AG08395 (cell line): ENCODE measurements at places on chromosomes 6 and 20.

DNA sequence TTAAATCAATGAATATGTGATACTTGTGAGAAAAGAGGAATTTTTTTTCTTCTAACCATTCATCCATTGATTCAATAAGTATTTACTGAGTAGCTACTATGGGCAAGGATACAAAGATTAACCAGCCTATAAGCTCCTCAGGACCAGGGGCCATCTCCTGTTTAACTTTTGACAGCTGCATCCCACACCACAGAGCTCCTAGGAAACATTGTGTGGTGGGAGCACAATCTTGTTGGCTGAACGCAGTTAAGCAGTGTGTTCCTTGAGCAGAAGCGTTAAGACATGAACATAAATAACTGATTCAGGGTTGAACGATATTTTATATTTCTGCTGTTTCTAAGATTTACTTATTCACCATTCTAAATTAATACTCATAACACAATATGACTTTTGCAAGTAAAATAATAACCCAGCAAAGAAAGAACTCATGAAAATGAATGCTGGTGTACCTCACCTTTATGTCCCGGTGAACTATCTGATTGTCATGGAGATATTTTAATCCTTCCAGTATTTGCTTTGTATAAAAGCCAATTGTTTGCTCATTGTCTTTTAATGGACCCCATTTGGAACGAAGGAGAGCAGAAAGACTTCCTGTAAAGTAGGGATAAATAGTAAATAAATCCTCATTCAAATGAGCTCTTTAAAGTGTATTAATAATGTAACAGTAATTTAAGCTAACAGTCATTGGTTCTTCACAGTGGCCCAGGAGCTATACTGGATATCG, 62.6 kb upstream of the MAP7 start:
- no peak for DNase-seq

DNA sequence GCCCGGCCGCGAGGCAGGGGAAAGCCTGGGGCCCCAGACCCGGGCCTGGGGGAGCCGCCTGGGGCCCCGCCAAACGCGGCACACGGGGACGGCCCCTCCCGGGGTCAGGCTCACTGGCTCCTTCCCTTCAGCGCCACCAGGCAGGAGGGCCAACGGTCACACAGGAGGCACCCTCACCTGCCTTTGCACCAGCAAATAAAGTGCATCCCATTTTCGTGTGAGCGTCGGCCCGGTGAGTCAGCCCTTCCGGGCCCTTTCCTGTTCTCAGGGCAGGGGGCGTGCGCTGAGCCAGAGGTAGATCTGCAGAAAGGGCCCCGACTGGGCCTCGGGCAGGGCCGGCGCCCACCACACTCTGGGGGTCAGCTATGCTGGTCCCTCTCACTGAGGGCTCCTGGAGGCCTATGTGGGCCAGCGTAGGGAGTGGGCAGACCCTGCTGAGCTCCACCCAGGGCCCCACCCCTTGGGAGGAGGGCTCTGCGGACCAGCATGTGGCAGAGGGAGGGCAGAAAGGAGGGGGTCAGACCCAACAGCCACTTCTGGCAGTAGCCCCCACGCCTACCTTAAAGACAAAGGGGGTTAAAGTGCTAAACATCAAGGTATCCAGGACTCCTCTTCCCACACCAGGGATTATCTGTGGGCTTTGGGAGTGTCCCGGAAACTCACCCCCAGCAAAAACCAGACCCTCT, 931 bp upstream of the UCKL1 start:
- peak; percentile 67 for DNase-seq

DNA sequence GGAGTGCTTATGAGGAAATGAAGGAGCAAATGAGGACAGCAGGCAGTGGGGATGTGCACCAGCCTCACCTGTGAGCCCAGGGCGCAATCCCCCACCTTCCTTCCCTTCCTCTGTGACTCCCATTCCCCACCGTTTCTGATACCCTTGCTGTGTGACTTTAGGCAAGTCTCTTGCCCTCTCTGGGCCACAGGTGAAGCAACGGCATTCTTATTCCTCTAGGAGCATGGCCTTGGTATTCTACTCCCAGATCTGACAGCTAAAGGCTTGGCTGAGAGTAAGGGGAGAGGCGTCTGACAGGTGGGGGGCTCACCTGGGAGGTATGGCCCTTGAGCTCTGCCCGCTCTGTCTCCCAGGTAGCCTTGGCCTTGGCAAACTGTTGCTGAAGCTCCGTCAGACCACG, 30.9 kb upstream of the DSN1 start:
- no peak for DNase-seq

GRCh38 chr20:2293971-2294370, 1.8 kb upstream of the TGM3 start:
- DNase-seq: no peak

- DNase-seq: no peak
Measured at GRCh38 chr6:46002264-46002663, 13.4 kb downstream of the CLIC5 start.

DNA sequence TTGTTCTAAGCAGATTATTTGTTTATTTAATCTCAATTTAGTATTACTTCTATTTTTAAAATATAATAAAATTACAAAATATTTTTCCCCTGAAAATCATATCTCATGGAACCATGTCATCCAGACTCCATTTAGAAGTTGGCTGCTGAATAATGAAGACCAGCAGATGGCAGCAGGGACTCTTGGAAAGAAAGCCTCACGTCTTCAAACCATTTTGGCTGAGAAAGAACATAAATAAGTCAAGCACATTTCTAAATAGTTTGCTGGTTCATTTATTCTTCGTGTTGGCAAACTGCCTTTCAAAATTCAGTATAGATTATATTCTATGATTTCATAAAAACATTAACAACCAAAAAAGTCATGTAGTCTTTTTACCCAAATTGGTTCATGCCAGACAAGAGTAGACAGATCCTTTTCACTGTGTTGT, 71.7 kb downstream of the RCAN2 start:
- DNase-seq: peak; percentile 63

DNA sequence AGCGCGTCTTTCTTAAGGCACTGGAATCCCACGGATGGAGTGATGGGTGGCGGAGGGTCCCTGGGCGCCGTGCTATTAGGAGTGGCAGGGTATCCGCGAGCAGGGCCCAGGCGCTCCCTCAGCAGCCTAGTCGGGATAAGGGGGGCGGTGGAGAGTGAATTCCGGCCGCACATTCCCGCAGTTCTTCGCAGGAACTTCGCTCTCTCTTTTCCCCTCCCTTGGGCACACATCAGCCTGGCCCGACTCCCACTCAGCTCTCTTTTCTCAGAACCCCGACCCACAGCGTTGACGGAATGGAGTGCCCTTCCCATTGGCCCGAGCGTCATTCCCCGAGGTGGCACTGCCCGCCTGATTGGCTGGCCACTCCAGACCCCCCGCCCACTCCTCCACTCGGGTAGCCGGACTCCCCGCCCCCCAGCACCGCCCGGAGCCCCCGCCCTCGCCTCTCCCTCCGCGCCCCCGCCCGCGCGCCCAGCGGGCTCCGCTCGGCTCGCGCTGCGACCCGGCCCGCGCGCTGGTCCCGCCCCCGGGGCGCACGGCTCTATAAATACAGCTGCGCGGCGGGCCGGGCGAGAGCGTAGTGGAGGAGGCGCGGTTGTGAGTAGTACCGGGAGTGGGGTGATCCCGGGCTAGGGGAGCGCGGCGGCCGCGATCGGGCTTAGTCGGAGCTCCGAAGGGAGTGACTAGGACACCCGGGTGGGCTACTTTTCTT, at the start of gene ID4:
ID4 (plus strand) TSS at position 572 of the 712 bp plus-strand sequence. CDS start 385 bp downstream, outside the sequence.
- DNase-seq: peak; percentile 99

DNA sequence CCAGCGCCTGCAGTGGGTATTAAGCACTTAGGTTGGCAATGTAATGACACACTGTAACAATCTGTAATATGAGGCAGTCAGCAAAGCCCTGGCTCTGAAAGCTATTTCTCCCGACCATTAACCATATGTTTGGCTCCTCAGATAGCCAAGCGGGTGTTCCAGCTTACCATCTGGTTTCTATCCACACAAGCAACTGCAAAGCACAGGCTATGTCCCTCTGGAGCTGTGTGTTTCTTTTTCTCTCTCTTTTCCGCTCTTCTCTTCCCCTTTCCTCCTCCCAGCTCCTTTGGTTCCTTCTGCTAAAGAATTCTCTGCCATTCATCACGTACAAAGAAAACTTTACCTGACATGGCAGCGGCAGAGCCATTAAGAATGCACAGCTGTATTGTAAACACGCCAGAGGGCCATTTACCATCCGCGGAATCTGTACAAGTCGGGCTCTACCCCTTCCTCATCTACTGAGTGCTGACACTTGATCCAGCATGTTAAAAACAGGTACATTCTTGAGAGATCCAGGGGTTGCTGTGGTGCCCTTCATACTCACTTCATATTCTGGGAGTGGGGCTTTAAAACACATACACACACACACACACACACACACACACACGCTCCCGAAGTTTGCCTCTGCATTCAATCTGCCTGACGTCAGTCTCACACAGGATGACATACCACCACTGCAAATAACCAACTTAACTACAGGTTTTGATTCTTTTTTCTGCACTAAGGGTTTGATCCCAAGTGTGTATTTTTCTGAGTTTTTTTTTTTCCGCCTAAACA, 77.2 kb downstream of the BACH2 start:
- peak; percentile 72 for DNase-seq

DNA sequence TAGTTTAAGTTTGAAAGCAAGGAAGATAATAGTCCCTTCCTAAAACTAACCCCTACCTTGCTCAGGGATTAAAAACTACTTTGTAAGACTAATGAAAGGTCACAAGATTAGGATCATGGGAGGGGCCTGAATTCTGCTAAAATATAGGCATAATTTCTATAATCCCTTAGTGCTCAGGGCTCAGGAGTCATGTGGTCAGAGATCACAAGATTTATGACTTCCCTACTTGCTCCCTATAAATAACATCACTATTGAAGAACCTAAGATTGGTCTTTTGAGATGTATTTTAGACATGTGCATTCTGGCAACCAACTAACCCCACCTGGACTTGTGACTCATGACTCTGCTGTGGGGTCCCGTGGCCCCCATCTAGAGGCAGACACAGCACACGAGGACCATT, 81.1 kb downstream of the STMND1 start:
- no peak for DNase-seq

- no peak for DNase-seq
Measured at GRCh38 chr6:130758813-130759212, 68.4 kb upstream of the SMLR1 start.

DNA sequence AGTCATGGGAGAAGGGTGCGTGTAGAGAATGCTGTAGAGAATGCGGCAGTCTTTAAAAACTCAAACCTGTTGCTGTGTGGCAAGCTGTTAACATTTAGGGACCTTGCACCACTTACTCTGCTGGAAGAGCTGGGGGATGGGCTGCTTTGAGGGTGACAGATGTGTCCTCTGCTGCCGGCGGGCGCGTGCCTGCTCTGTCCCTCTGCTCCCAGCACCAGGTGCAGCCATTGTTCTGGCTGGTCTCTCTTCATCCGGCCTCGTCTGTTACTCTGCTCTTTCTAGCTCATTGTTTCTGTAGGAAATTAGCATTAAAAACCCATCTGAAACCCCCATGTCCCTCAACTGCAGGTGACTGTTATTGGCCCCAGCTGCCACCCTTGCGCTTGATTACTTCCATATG, 78.5 kb downstream of the CBFA2T2 start:
- DNase-seq: no peak

GRCh38 chr6:140283197-140283596, 908.7 kb upstream of the CITED2 start:
- no peak for DNase-seq

GRCh38 chr6:128492386-128492785, 28.0 kb downstream of the PTPRK start:
- no peak for DNase-seq

GRCh38 chr6:127090051-127090450, 28.4 kb upstream of the RSPO3 start:
- no peak for DNase-seq

DNA sequence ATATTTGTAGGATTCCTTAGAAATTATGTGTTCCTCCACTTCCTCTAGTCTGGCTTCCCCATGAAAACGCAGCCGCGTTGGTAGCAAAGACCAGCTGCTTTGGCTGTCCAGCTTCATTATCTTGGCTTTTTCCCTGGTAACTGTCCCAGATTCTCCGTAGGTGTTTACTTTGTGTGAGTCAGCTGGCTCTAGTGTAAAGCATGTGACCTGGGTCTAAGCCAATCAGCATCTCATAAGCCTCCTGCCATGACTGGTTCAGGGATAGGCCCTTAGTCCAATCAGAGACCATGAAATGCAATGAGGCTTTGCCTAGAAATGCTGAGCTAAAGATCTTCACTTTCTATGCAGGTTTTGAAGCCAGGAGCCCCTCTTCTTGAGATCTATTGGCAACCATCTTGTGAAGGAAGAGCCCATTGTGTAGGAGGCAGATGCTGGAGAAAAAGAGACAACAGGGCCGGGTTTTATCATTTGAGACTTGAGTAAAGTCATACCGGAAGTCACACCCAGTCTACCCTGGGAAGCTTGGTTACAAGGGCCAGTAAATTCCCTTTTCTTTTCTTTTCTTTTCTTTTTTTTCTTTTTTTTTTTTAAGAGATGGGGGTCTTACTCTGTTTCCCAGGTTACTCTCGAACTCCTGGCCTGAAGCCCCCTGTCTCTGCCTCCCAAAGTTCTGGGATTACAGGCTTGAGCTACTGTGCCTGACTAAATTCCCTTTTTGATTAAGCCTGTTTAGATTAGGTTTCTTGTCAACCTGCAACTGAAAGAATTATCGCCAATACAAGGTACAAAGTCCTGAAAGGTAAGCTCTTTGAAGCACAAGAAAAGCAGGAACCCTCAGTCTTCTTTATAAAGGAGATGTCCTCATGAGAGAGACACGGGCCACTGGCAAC, 256.5 kb upstream of the RREB1 start:
- DNase-seq: peak; percentile 93

DNA sequence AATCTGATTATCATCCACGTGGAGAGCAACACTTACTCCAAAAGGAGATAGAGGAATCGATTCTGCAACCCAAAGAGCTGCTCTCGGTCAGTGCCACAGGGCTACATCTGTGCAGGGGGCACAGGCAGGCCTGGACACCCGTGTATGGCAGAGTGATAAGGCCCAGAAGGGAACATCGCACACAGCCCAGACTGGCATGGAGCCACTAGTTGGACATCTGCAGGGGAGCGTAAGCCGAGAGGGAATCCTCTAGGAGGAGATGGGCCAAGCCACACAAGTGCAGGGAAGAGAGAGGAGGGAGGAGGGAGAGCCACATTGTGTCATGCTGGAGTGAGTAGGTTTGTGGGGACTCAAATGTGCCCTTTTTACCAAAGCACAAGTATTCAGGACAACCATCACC, 50.4 kb upstream of the ENTPD6 start:
- no peak for DNase-seq

- no peak for DNase-seq
Measured at GRCh38 chr20:17626217-17627007, 55.6 kb downstream of the RRBP1 start.

GRCh38 chr20:31707258-31707615, 15.4 kb downstream of the BCL2L1 start:
- no peak for DNase-seq
